ENCODE measurements at places on chromosomes 11 and 22.

GRCh38 chr22:32265882-32266767, 11.0 kb upstream of the SLC5A4 start:
- DNase-seq, result peak; percentile 37

DNA sequence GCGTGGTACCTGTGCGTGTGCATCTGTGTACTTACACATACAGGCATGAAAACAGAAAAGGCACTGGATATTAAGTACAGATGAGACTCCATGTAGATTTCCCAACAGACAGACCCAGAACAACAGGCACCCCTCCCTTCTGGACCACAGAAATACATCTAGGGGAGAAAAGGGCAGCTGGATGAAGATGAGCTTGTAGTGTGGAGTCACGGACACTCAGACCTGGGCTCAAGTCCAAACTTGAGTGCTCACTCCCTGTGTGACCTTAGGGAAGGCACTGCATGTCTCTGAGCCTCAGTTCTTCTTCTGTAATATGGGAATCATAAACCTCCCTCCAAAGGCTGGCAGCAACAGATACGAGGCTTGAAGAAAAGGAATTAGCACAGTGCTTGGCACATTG, 108.9 kb downstream of the GALNT18 start:
- DNase-seq, result no peak

DNA sequence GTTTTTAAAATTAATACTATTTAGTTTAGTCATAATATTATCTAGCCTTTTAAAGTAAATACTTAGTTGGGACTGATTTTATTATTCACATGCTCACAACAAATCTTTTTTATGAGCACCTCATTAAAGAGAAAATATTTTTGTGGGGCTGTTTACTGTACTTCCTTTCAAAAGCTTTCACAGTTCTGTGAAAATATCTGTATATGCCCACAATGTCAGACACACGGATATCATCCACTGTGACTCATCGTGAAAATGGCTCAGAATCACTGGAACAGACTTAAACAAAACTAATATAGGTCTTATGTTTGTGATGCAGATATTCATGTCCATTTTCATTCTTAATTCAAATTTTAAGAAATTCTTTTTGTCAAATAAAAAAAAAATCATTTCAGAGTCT, 305.2 kb downstream of the RAB38 start:
- no peak for DNase-seq

DNA sequence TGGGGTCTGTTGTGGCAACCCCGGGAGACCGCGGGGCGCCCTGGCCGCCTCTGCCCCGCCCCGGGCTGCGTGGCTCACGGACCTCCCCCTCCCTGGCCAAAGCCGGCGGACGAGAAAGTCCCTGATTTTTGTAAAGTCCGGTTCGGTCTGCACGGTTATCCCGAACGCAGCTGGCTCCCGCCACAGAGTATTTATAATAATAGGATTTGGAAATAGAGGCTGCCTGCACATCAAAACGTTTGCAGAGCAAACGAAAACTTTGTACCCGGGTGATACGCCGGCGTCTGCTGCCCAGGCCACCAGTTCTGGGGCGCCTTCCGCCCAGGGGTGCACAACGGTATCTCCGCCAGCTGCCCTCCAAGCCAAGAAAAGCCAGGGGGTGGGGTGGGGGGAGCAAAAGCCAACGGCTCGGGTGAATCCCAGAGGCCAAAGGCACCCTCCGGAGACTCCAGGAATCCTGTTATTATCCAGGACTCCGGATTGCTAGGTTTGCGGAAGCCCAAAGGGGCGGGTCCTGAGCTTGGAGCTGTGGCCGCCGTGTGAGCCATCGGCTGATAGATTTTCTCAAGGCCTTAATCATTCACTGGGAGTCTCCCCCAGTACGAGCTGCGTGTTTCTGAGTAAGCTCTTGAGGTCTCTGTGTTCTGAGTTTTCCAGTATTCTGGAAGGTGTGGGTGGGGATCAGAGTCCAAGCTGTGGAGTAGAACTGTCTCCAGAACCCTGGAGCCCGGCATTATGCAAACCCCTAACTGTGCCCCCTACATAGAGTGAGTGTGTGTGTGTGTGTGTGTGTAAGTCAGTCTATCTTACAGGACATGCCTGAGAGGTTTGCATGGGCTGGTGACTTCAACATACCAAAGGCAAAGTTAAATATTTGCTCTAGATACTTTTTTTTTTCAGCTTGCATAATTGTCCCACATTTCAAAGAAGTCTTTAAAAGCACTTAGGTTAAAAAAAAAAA, 673 bp upstream of the SHANK2 start:
- no peak for DNase-seq

- DNase-seq, result no peak
Measured at GRCh38 chr22:36580371-36580770, 51.4 kb upstream of the EIF3D start.
